K562 (cell line): ENCODE measurements at places on chromosomes 1 and 21. TPM values are rescaled to one million over a fixed set of nuclear protein-coding genes. Genes with fewer than 3 reads are reported as not detected.
A peak's percentile ranks its signal among the peaks of the same experiment; 100 is the strongest.

LCE6A gene
- total RNA-seq: not detected in 2 replicates

C1orf116 gene
- total RNA-seq: 2.6 and 2.7 TPM in 2 replicates

- no peaks in the 10 kb centered on the region for H3K4me1 ChIP-seq
- no peak overlapping the region for H3K27ac ChIP-seq
- no peaks in the 10 kb centered on the region for H3K27me3 ChIP-seq
- H3K4me3 ChIP-seq: no peak overlapping the region
These were observed 8.4 kb upstream of the VCAM1 start for GRCh38 chr1:100710906-100711682.

- DNase-seq: peak; percentile 48
- H3K27me3 ChIP-seq: no peaks in the 10 kb centered on the region
- peak overlapping the region; percentile 63 for H3K4me3 ChIP-seq
- peaks cover 7% of the 10 kb centered on the region; the same call in 2 of the 3 replicates for H3K36me3 ChIP-seq
- H3K27ac ChIP-seq: peak overlapping the region; percentile 84
These were observed 849 bp downstream of the NFIA start for GRCh38 chr1:61083013-61083806.

DNA sequence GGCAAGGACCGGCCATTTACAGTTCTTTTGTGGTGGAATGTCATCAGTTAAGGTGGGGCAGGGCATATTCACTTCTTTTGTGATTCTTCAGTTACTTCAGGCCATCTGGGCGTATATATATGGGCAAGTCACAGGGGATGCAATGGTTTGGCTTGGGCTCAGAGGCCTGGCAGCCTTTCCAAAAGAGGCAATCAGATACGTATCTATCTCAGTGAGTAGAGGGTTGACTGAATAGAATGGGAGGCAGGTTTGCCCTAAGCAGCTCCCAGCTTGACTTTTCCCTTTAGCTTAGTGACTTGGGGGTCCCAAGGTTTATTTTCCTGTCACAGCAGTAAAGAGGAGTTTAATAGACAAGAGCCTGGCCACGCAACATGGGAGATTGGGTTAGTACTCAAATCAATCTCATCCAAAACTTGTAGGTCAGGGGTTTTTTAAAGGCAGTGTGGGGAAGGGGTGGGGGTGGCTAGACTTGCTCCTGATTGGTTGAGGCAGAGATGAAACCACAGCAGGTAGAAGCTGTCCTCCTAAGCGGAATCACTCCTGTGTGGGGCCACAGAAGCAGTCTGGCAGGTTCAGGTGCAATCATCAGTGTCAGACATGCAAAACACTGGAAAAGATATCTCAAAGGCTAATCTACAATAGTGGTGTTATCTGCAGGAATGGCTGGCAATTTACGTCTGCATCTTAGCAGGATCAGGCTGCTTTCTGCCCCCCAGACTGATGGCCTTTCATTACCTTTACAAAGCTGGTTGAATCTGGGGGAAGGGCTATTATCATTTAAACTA, 112.9 kb downstream of the TLR5 start:
- no peak overlapping the region for H3K27ac ChIP-seq
- peaks cover 15% of the 10 kb centered on the region; the same call in 2 of the 3 replicates for H3K27me3 ChIP-seq
- H3K4me3 ChIP-seq: no peak overlapping the region
- H3K4me1 ChIP-seq: no peaks in the 10 kb centered on the region
- no peak for DNase-seq

- no peak overlapping the region for H3K27ac ChIP-seq
- peaks cover 27% of the 10 kb centered on the region for H3K4me1 ChIP-seq
- H3K27me3 ChIP-seq: no peaks in the 10 kb centered on the region
- H3K4me3 ChIP-seq: no peak overlapping the region
- peaks cover 61% of the 10 kb centered on the region for H3K36me3 ChIP-seq
These were observed 8.9 kb downstream of the SLC66A1 start for GRCh38 chr1:19321071-19321470.

DNA sequence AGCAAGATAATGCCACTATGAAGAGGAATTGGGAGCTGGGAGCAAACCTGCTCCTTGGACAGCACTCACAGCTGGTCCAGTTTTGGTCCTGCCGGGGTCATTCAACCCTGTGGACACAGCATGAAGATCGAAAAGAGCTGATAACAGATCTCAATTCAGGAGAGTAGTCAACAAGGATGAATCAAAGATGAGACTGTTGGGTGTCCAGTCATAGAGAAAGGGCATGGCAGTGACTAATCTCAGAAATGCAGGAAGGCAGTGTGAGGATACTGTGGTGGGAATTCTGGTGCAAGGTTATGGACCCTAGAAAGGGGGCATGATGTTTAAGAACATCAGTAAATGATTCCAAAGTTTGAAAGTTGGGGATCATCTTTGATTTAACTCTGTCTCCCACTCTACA, 261.4 kb upstream of the ZP4 start:
- no peak overlapping the region for H3K4me3 ChIP-seq
- DNase-seq: no peak
- H3K27me3 ChIP-seq: no peaks in the 10 kb centered on the region
- H3K27ac ChIP-seq: no peak overlapping the region

DNA sequence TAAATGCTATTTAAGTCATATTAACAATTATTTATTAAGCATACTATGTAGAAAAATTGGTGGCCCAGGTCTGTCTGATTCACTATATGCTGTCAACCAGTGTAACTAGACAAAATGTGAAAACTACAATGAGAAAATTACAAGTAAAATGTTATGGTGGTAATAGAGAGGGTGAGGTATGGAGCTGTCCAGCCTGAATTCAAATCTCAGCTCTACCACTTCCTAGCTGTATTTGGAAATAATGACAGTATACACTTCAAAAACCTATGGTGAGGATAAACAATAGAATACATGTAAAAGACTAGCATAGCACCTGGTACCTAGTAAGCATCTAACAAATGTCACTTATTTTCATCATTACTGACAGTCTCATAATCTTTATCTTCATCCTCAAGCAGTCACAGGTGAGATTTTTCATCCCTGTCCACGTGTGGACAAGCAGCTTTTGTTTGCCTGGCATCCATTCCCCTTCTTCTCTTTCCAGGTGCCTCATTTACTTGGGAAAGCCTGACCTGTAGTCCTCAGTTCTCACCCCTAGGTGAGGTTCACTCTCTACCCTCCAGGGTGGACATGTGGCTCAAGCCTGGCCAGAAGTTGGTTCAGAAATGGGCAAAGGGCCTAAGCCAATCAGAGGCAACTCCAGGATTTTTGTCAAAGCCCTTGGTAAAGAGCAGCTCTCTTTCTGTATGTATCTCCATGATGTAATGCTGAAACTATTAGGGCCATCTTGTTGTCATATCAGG, 29.5 kb downstream of the EGLN1 start:
- no peak for DNase-seq
- no peak overlapping the region for H3K27ac ChIP-seq
- no peaks in the 10 kb centered on the region for H3K4me1 ChIP-seq
- no peak overlapping the region for H3K4me3 ChIP-seq
- no peaks in the 10 kb centered on the region for H3K27me3 ChIP-seq
